ENCODE measurements at places on chromosomes 2 and 18.

DNA sequence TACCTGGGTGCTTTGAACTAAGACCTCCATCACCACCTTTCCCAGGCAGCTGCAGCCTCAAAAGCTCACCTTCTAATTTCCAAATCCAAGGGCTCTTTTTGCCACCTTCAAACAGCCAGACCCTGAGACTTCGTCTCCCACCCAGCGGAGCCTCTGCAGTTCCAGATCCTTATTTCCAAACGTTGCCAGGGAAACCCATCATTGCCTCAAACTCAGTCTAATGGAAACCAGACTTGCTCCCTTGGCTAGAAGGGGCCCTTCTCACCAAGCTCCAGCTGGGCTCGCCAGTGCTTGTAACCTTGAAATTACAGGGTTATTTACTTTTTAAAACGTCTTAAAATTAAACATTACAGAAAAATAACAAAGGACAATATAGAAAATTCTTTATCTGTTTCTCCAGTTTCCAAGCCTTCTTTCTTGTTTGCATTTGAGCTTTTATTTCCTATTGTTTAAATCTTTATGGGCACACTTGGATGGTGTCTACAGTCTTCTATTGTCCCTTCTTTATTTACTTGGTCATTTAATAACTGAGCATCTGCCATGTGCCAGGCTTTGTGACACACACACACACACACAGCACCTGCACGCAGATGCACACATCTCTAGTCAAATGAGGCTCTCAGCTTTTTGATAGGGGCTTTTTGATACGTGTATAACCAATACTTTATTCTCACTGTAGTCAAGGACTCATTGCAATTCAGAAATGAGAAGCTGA, 36.1 kb downstream of the TRPM8 start:
- no peak for DNase-seq

DNA sequence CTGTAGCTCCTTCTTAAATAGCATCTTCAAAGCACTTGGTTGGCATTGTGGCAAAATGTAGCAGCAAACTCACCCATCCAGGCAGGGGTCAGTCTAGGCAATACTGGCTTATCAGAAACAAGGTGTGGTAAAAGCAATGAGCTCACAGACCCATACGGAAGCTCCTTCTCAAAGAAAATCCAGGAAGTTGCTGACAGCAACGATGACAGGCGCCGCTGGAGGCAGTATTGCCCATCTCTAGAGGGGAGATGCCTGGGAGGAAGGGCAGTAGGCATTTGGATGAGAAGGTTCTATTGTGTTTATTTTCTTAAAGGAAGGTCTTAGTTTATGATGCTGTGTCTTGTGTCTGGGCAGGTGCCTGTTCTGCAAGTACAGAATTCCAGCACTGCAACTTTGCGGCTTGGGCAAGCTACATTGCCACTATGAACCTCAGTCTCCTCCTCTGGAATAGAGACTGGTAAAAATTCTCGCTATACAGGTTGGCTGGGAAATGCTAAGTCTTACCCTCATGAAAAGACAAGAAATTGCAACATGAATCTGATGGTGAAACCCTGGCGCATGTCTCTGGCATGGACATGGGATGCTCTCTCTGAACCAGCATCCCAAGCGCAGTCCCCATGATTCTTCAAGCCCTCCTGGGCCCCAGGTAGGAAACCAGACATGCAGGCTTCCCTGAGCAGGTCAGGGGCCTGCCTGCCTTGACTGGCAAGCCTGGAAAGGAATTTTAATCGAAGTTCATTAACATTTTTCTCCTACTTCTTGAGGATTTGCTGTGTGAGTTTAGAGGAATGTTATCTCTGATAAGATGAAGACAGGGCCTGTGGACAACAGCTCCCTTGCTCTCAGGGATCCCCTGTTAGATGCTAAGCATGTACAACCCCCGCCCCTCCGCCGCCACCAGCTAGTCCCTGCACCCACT, 156.0 kb downstream of the TFCP2L1 start:
- DNase-seq: no peak

DNA sequence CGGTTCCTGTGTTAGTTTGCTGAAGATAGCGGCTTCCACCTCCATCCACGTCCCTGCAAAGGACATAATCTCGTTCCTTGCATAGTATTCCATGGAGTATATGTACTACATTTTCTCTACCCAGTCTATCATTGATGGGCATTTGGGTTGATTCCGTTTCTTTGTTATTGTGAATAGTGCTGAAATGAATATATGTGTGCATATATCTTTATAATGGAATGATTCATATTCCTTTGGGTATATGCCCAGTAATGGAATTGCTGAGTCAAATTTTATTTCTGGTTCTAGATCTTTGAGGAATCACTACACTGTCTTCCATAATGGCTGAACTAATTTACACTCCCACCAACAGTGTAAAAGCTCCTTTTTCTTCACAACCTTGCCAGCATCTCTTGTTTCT, 255.4 kb upstream of the CDH2 start:
- no peak for DNase-seq

GRCh38 chr18:12296457-12296856, 11.6 kb upstream of the TUBB6 start:
- no peak for DNase-seq

DNA sequence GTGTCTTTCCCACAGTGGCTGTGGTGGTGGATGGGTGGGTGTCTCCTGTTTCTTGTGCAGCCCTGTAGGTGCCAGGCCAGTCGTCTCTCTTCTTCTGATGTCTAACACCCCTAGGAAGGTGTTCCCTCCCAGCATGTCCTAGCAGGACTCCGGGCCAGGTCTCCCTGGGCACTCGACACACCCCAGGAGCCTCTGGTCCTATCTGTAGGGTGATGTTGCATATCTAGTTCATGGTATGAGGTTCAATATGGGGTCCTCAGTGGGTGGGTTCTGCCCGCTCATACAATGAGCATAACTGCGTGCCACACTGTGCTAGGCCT, 14.4 kb downstream of the NGEF start:
- no peak for DNase-seq

GRCh38 chr18:37639846-37640245, 74.2 kb upstream of the CELF4 start:
- no peak for DNase-seq

GRCh38 chr2:10085043-10085667, 4.9 kb upstream of the CYS1 start:
- no peak for DNase-seq

GRCh38 chr2:238119756-238120462, 18.6 kb upstream of the KLHL30 start:
- no peak for DNase-seq
